ENCODE measurements at places on chromosomes 16 and 17. TPM values are rescaled to one million over a fixed set of nuclear protein-coding genes. Genes with fewer than 3 reads are reported as not detected.

DNA sequence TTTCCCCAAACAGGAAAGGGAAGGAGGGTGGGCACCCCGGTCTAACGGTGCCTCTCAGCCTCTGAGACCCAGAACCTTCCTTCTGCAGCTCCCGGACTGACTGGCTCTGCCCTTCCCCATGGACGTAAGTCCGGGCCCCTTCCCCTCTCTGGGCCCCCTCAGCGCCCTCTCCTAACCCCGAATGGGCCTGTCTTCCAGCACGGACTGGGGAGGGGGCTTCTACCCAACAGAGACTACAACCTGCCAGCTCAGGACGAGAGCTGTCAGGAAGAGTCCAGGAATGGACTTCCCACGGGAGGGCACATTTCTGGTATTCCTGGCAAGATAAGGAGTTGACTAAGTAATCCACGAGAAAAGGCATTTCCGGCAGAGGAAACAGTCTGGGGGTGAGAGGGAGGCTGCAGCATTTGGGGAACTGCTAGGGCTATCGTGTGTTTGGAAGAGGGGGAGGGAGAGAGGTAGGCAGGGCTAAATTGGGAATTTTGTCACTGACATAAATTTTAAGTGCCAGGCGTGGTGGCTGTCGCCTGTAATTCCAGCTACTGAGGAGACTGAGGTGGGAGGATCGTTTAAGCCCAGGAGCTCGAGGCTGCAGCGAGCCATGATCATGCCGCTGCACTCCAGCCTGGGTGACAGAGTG is 12.1 kb upstream of the ALDOA start:
- peak overlapping the region; percentile 61 for H3K4me3 ChIP-seq
- no peaks in the 10 kb centered on the region for H3K36me3 ChIP-seq
- H3K27ac ChIP-seq: peak overlapping the region; percentile 44
- H3K4me1 ChIP-seq: peaks cover 11% of the 10 kb centered on the region
- no peaks in the 10 kb centered on the region for H3K27me3 ChIP-seq

DNA sequence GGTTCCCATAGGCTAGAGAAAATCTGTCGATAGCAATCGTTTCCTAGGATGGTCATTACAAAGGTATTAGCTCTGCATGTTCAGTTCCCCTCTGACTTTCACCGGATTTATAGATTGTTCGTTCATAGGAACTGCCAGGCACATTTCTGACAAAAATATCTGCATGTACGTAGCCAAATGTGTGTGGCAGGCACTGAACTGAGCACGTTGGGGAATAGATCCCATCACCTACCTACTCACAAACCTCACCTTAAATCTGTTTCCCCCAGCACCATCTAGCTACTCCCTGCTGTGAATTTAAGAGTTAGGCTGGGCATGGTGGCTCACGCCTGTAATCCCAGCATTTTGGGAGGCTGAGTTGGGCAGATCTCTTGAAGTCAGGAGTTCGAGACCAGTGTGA is 64.5 kb upstream of the TANC2 start:
- no peaks in the 10 kb centered on the region for H3K36me3 ChIP-seq
- no peak overlapping the region for H3K27ac ChIP-seq
- H3K27me3 ChIP-seq: no peaks in the 10 kb centered on the region
- H3K4me3 ChIP-seq: no peak overlapping the region
- DNase-seq: no peak

GRCh38 chr16:77514500-77515220 is 79.8 kb upstream of the ADAMTS18 start:
- H3K27me3 ChIP-seq: no peaks in the 10 kb centered on the region
- H3K4me1 ChIP-seq: no peaks in the 10 kb centered on the region
- no peak for DNase-seq

- no peaks in the 10 kb centered on the region for H3K4me1 ChIP-seq
- DNase-seq: no peak
- no peak overlapping the region for H3K27ac ChIP-seq
- peaks cover 38% of the 10 kb centered on the region for H3K36me3 ChIP-seq
- H3K4me3 ChIP-seq: no peak overlapping the region
Measured at GRCh38 chr17:69254187-69254586, 25.6 kb upstream of the ABCA10 start.

DNA sequence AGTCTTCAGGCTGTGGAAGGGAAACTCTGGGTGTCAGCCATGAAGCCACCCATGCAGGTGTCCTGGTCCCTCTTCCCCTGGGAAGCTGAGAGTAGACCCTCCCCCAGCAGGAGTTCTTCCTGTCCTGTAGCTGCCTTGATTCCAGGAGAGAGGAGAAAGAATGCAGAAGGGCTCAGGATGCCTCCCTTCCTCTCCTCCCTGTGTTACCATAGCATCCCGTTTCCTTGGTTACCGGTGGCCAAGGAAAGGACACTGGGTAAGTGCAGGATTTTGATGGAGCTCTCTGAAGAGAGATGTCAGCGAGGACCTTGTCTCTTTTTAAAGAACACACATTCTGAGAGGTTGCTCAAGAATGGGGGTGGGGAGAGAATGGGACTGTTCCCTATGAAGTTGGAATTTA is 304.1 kb upstream of the N4BP1 start:
- no peak overlapping the region for H3K27ac ChIP-seq
- no peak overlapping the region for H3K4me3 ChIP-seq
- H3K36me3 ChIP-seq: no peaks in the 10 kb centered on the region
- H3K27me3 ChIP-seq: no peaks in the 10 kb centered on the region

Gene PYDC1
- not detected for total RNA-seq
